ENCODE measurements at places on chromosomes 1 and 21.

DNA sequence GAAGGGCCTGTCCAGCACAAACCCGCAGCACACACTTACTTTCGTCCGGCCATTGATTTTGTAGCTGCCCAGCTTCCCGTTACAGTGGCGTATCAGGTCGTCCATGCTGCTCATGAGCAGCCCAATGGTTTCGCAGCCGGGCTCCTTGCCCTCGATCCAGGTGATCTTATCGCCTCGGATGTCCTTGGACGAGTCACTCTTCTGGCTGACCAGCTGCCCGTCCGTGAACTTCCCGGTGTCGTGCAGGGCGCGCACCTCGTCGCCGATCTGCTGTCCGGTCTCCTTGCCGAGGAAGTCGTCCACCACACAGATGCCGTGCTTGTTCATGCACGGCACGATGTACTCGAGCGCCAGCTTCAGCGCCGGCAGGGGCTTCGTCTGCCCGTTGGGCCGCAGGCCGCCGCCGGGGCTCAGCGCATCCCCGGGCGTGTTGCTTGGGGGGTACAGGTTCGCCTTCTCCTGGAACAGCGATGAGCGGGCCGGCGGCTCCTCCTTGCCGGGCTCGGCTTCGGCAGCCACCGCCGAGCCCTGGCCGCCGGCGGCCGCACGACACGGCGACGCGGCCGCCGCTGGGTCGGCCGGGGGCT lies 1.0 kb downstream of the EGLN1 start:
- DNase-seq = no peak

- DNase-seq = no peak
Measured at GRCh38 chr1:222090103-222090502, 348.2 kb upstream of the DUSP10 start.

DNA sequence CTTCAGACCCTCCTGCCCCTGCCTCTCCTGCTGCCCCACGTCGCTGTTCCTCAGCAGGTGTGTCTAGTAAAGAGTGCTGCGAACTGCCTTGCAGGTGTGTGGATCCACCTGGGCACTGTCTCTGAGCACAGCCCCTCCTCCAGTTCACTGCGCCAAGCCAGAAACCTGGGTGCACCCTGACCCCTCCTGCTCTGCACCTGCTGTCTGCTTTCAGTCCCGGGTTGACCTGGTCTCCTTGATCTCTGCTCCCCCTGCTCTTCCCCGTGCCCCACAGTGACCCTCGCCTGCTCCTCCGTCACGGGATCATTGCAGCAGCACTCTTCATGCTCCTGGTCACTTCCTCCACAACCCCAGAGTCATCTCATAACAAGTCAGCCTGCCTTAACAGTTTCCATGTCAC lies 6.5 kb downstream of the A3GALT2 start:
- no peak for DNase-seq

- no peak for DNase-seq
Measured at GRCh38 chr21:21231913-21232312, 233.7 kb downstream of the NCAM2 start.

DNA sequence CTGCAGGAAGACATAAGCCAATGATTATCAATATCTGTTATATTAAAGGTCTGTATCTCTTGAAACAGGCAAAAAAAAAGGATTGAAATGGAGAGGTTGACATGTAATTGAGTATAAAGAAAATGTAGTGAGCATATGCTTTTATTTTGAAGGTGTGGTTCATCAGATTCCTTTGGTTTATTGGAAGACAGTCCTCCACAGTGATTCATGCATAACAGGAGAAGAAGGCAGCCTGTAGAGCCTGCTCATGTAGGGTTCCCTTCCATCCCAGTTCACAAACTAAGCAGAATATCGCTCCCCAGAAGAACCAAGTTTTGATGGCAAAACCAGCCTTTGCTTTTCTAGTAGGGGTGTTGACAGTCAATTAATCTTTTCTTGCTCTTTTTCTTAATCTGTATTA lies 1016.8 kb upstream of the ADGRL4 start:
- DNase-seq = no peak

DNA sequence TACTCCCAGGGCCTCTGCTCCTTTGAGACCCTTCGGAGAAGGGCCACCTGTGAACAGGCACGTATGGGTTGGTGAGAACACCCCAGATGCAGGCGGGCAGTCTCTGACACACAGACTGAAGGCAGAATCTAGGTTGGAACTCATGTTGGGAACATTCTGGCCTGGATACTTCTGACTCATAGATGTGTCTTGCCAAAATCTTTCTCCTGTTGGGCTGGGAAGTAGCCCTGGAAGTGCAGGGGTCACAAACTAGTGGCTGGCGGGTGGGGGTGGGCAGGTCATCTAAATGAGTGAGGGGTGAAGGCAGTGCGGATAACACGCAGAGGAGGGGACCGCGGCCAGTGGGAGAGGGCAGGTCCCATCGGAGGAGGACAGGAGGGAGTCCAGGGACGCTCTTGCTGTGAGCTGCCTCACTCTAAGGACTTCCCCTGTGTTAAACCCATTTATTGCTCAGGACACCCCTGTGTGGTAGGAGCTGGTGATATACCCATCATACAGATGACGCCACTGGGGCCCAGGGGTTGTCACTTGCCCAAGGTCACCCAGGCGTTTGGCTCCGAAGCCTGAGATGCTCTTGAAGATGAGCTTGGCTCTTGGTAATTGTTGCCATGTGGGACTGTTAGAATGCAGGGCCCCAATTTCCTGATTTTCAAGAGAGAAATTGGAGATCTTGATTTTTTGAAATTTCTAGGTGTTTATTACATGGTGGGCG lies 181.0 kb downstream of the PTPRU start:
- DNase-seq = no peak

DNA sequence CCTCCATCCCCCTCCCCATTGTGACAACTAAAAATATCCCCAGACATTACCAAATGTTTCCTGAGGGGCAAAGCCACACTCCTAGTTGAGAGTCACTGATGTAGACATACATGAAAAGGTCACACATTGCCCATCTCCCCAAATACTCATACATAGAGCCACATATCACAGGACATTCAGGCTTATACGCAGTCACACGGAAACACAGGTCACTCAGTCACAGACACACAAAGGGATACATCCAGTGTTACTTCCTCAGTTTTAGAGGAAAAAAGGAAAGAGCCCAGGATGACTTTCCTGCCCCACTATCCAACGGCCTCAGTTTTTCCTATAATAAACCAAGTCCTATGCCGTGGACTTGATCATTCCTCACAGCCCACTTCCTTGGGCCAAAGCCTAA lies 1.9 kb downstream of the SLC39A1 start:
- no peak for DNase-seq
